Astrocyte of the spinal cord (primary cell): ENCODE measurements at places on chromosomes 11 and 22.

DNA sequence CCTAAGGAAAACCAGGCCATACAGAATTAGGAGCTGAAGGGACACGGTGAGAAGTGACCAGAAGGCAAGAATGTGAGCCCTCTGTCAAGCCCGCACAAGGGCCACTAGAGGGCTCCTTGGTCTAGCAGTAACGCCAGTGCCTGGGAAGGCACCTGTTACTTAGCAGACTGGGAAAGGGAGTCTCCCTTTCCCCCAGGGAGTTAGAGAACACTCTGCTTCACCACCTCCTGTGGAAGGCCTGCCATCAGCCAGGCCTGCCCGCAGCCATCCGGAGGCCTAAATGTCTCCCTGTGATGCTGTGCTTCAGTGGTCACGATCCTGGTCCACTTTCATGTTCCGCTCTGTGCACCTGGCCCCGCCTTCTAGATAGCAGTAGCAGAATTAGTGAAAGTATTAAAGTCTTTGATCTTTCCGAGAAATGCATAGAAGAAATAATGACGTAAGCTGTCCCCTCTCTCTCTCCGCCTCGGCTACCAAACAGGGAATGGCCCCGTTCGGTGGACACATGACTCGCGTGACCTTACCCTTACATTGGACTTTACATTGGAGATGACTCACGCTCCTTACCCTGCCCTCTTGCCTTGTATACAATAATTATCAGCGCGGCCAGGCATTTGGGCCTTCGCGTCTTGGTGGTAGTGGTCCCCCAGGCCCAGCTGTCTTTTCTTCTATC lies 10.7 kb upstream of the GSTP1 start:
- peak; percentile 42 for DNase-seq

GRCh38 chr22:43988116-43988820 lies 33.0 kb downstream of the SAMM50 start:
- no peak for DNase-seq

- no peak for DNase-seq
These were observed 69.5 kb downstream of the SLC1A2 start for GRCh38 chr11:35349897-35350296.

GRCh38 chr11:120651836-120652235 lies 140.3 kb downstream of the GRIK4 start:
- DNase-seq, result no peak

GRCh38 chr11:78339483-78339882 lies 78.1 kb downstream of the GAB2 start:
- no peak for DNase-seq

DNA sequence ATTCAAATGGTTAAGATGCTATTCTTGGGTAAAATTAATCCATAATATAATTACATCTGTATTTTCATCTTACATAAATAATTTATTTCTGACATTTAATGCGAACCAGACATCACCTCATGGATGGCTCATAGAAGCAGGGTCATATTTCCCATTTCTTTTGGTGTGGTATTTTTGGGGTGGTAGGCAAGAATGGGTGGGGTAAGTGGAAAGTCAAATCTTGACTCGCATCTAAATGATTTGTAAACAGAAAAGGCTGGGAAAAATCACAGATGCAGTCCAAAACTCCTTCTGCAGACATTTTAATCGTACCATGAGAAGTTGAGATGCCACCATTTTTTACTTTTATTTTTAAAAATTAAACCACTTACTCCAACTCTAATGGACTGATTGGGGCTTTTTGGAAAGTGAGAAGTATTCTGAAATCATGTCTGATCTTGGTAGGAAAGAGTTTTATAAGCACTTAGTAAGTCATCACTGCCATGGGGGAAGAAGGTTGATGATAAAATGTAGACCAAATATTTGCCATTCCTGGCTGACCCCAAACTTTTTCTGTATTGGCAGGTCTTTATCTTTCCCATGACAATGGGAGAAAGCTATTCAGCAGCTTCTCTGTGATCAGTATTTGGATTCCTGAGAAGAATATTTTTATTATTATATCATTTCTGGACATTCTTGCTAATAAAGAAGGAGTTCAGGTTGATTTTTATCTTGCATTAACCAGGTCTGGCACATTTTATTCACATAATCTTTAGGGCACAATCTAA lies 47.2 kb upstream of the BLID start:
- no peak for DNase-seq

GRCh38 chr22:27317971-27318428 lies 483.6 kb downstream of the MN1 start:
- no peak for DNase-seq

GRCh38 chr11:35148163-35148837 lies 9.3 kb downstream of the CD44 start:
- DNase-seq, result peak; percentile 3

- no peak for DNase-seq
These were observed 1.0 kb upstream of the DRD4 start for GRCh38 chr11:635945-636510.

GRCh38 chr11:31927982-31928381 lies 116.9 kb upstream of the PAX6 start:
- DNase-seq, result no peak

GRCh38 chr22:45478108-45478771 lies 24.4 kb upstream of the FBLN1 start:
- DNase-seq, result peak; percentile 92

- peak; percentile 88 for DNase-seq
These were observed 61.9 kb downstream of the BMAL1 start for GRCh38 chr11:13339195-13340153.

DNA sequence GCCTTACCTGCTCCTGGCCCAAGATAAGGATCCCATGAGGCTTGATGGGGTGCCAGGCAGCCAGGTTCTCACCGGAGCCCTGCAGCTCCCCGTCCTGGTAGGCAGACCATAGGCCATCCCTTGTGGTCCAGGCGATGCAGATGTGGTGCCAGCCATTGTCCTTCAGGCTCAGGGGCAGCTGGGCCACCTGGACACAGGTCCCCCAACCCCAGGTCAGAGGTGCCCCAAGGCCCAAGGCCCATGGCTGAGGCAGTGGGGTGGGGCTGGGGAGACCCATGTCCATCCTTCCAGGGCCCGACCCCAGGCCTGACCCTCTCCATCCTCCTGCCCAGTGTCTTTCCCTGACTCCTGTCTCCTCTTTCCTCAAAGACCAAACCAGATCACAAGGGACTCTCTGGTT lies 20.8 kb downstream of the NPTXR start:
- DNase-seq, result no peak
